Effector memory CD8-positive, alpha-beta T cell (primary cell): ENCODE measurements at places on chromosomes 11 and 22.

DNA sequence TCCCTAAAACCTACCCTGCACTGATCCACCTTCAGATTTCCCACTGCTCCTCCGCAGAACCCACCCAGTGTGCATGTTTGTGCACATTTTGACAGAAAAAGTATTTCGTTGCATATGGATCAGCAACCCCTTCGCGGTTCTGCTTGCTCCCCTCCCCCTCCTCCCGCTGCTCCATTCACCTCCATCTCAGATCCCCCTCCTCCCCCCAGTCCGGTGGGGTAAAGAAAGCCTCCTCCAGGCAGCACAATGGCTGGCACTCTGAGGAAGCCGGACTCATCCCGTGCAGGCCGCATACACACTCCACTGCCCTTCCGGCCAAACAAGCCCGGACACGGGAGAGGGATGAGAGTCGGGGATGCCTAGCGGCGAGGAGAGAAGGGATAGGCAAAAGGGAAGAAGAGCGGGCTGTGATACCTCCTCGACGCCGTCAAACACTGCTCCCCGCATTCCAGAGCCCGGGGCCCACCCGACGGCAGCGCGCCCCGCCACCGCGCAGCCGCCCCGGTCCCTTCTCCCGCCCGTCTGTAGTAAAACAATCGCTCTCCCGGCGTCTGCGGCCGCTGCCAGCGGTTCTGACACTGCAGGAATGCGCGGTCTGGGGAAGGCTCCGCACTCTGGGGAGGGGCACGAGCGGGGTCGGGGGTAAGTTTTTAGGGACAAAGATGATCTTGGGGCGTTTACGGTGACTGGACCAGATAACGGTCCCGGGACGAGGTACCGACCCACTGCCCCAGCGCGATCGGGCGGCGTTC lies 915 bp downstream of the FEZ1 start:
- H3K4me3 ChIP-seq = peak overlapping the region; percentile 90
- peaks cover 19% of the 10 kb centered on the region for H3K4me1 ChIP-seq
- H3K27ac ChIP-seq = peak overlapping the region; percentile 87
- DNase-seq = peak; percentile 6
- H3K36me3 ChIP-seq = peaks cover 9% of the 10 kb centered on the region

- H3K4me1 ChIP-seq = no peaks in the 10 kb centered on the region
- H3K27me3 ChIP-seq = peaks cover 8% of the 10 kb centered on the region
- no peak overlapping the region for H3K27ac ChIP-seq
- H3K4me3 ChIP-seq = no peak overlapping the region
- no peak for DNase-seq
These were observed 58.2 kb downstream of the RBX1 start for GRCh38 chr22:41009222-41009948.

DNA sequence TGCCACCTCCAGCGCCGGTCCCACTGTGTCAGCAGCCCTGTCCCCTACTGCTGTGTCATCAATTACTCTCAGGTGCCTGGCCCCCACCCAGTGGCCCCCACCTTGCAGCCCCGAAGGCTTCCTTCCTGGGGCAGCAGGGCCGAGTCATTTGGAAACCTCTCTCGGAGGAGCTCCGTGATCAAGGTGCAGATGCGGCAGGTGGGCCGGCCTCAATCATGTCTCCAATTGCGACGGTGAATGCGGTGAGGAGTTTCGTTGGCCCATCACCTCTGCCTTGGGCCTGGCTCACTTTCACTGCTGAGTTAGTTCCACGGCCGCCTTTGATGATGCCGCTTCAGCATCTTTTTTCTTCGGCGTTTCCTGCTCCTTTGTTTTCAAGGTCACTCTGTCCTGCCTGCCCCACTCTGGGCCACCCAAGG lies 11.3 kb upstream of the CXCR5 start:
- H3K36me3 ChIP-seq = peaks cover 27% of the 10 kb centered on the region
- peak; percentile 60 for DNase-seq
- H3K27me3 ChIP-seq = no peaks in the 10 kb centered on the region
- H3K4me3 ChIP-seq = peak overlapping the region; percentile 73
- peak overlapping the region; percentile 97 for H3K27ac ChIP-seq

DNA sequence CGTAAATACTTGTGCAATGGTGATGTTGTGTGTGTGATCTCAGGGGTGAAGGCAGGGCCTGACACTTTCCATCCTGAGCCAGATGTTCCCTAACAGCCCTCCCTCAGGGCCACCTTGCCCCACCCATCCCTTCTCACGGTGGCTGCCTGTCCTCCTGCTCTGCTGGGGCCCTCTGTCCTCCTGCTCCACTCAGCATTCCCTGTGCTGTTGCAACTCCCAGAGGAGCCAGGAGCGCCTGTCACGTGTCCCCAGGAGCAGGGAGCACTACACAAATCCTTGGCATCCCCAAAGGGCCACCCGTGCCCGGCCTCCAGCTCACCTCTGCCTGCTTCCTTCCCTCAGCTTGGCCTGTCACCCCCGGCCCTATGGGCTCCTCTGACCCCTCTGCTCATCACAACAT lies 10.2 kb upstream of the CSNK1E start:
- no peaks in the 10 kb centered on the region for H3K27me3 ChIP-seq
- peak overlapping the region; percentile 73 for H3K4me3 ChIP-seq
- DNase-seq = no peak
- peaks cover 10% of the 10 kb centered on the region for H3K4me1 ChIP-seq
- peak overlapping the region; percentile 86 for H3K27ac ChIP-seq
- H3K36me3 ChIP-seq = peaks cover 3% of the 10 kb centered on the region

DNA sequence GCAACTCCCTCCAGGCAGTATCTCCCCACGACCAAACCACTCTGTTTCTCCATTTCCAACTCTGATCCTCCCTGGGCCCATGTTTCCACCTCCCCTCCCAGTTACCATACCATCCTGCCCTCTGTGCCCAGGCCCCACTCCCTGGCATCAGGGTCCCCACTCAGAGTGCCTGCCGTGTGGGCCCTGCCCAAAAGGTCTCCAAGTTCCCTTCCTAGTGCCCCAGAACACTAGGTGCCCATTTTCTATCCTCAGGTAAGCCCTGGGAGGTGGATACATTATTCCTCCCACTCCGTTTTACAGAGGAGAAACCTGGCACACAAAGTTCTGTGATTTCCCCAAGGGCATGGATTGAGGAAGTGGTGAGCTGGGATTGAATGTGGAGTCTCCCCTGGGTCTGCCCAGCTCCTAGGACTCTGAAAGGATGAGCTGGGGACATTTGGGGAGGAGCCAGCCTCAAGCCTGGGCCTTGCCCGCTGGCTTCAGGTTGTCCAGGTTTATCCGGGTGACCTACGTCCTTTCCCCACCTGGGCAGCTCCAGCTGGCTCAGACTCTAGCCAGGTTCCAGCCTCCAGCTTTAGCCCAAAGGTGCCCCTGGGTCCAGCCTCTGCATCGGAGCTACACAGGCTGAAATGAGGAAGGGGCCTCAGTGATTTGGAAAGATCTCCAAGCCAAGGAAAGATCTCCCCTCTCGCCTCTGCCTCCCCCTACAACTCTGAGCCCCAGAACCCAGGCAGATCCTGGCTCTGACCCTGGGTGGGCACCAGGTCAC lies 2.2 kb upstream of the GSTT4 start:
- peaks cover 7% of the 10 kb centered on the region for H3K4me1 ChIP-seq
- peaks cover 11% of the 10 kb centered on the region for H3K36me3 ChIP-seq
- H3K27ac ChIP-seq = no peak overlapping the region
- no peak overlapping the region for H3K4me3 ChIP-seq
- H3K27me3 ChIP-seq = no peaks in the 10 kb centered on the region
- no peak for DNase-seq

- H3K4me1 ChIP-seq = no peaks in the 10 kb centered on the region
- peaks cover 76% of the 10 kb centered on the region for H3K27me3 ChIP-seq
- no peak overlapping the region for H3K4me3 ChIP-seq
- no peaks in the 10 kb centered on the region for H3K36me3 ChIP-seq
- no peak overlapping the region for H3K27ac ChIP-seq
These were observed 19.4 kb downstream of the HTR3A start for GRCh38 chr11:113994077-113994954.

DNA sequence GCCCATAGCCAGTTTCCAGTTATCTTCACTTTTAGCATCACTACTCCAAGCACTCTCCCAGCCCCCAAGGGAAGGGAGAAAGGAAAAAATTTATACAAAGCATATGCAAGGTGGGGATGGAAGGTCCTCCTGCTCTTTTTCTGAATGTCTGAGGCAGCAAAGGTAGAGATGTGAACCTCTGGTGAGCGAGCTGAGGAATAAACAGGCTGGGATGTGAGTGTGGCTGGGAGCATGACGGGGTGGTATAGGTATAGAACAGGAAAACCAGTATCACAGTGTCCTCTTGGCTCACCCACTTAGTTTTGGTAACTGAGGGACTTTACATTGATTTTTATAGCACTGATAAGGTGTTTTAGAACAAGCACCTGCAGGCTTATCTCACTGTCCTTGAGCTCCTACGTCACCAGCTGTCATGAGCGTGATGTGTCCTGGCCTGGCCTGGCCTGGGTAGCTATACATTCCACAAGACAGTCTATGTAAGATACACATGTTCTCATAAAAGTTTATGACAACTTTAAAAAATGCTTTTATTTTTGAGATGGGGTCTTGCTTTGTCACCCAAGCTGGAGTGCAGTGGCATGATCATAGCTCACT lies 10.3 kb upstream of the POLD3 start:
- H3K4me1 ChIP-seq = no peaks in the 10 kb centered on the region
- no peaks in the 10 kb centered on the region for H3K27me3 ChIP-seq
- H3K36me3 ChIP-seq = no peaks in the 10 kb centered on the region

- DNase-seq = peak; percentile 9
- H3K27me3 ChIP-seq = peaks cover 5% of the 10 kb centered on the region
- no peak overlapping the region for H3K27ac ChIP-seq
- H3K36me3 ChIP-seq = no peaks in the 10 kb centered on the region
These were observed 32.0 kb downstream of the PDE2A start for GRCh38 chr11:72642043-72642883.

- H3K4me3 ChIP-seq = no peak overlapping the region
- H3K4me1 ChIP-seq = no peaks in the 10 kb centered on the region
- DNase-seq = no peak
- H3K27ac ChIP-seq = no peak overlapping the region
- H3K36me3 ChIP-seq = peaks cover 5% of the 10 kb centered on the region
These were observed 46.3 kb downstream of the GAB2 start for GRCh38 chr11:78371221-78371891.

GRCh38 chr11:63556404-63557013 lies 6.7 kb downstream of the PLAAT2 start:
- peaks cover 57% of the 10 kb centered on the region for H3K4me1 ChIP-seq
- DNase-seq = no peak
- peaks cover 26% of the 10 kb centered on the region for H3K36me3 ChIP-seq
- H3K4me3 ChIP-seq = no peak overlapping the region

- H3K4me3 ChIP-seq = peak overlapping the region; percentile 84
- peaks cover 19% of the 10 kb centered on the region for H3K36me3 ChIP-seq
- peak; percentile 56 for DNase-seq
- peaks cover 5% of the 10 kb centered on the region for H3K4me1 ChIP-seq
- peak overlapping the region; percentile 98 for H3K27ac ChIP-seq
These were observed 698 bp downstream of the PAK1 start for GRCh38 chr11:77472991-77473800.

DNA sequence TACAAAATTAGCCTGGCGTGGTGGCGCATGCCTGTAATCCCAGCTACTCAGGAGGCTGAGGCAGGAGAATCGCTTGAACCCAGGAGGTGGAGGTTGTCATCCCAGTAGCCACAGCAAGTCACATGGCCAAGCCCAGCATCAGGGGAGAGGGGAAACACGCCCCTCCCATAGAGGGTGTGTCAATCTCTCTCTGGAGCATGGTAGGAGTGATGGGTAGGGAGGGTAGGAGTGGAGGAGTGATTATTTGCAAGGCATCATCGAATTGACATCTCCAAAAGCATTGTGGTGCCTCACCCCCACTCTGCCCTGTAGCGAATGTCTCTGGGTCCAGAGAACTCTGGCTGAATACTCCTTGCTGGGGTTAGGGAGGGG lies 6.1 kb upstream of the SSTR3 start:
- DNase-seq = no peak
- H3K4me1 ChIP-seq = peaks cover 53% of the 10 kb centered on the region
- H3K4me3 ChIP-seq = peak overlapping the region; percentile 52
- no peaks in the 10 kb centered on the region for H3K27me3 ChIP-seq
- peak overlapping the region; percentile 92 for H3K27ac ChIP-seq
- H3K36me3 ChIP-seq = peaks cover 20% of the 10 kb centered on the region

DNA sequence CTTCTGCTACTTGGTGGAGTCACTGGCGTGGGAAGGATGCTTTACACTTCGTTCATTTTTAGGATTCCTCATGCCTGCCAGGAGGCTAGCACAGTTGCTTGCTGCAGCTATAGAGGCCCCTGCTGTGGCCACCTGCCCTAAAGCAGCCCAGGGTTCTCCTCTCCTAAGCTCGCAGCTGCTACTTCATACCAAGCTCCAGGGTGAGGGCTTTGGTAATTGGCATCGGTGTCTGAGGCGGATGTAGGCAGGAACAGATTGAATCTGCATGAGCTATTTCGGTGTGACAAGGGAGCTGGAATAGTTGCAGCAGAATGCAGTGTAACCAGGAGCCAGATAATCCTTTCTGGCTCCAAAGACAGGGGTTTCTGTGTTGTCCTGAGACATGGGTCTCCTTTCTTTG lies 133.1 kb downstream of the MICAL2 start:
- H3K36me3 ChIP-seq = peaks cover 46% of the 10 kb centered on the region
- no peak overlapping the region for H3K27ac ChIP-seq

- no peaks in the 10 kb centered on the region for H3K27me3 ChIP-seq
- H3K4me3 ChIP-seq = no peak overlapping the region
- peaks cover 43% of the 10 kb centered on the region for H3K4me1 ChIP-seq
These were observed 27.4 kb upstream of the CBX7 start for GRCh38 chr22:39179841-39180335.

GRCh38 chr22:46027211-46028105 lies 50.5 kb upstream of the WNT7B start:
- H3K27me3 ChIP-seq = peaks cover 38% of the 10 kb centered on the region
- no peak overlapping the region for H3K27ac ChIP-seq
- DNase-seq = no peak
- H3K4me1 ChIP-seq = no peaks in the 10 kb centered on the region

DNA sequence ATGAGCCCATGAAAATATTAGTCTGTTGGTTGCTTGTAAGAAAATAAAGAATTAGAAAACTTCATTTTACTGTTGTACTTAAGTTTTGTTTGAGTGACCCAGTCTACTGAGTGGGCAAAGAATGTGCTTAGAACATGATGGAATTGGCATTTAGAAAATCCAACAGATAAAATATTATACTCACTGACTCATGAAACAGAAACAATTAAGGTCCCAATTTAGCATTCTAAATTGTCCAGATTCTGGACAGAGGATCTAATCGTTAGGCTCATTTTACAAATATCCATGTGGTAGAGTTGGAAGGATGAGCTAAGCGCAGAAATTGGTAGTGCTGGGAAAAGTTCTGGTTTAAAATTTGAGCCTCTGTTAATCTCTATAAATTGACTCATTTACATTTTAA lies 45.4 kb downstream of the METTL15 start:
- peaks cover 4% of the 10 kb centered on the region for H3K36me3 ChIP-seq
- H3K4me3 ChIP-seq = no peak overlapping the region
